Stimulated activated CD8-positive, alpha-beta memory T cell treated with anti-CD3 and anti-CD28 coated beads, Interleukin-7, amount 100 ng/mL, for 24 hours (primary cell): ENCODE measurements at places on chromosomes 4 and X.
A peak's percentile ranks its signal among the peaks of the same experiment; 100 is the strongest.

DNA sequence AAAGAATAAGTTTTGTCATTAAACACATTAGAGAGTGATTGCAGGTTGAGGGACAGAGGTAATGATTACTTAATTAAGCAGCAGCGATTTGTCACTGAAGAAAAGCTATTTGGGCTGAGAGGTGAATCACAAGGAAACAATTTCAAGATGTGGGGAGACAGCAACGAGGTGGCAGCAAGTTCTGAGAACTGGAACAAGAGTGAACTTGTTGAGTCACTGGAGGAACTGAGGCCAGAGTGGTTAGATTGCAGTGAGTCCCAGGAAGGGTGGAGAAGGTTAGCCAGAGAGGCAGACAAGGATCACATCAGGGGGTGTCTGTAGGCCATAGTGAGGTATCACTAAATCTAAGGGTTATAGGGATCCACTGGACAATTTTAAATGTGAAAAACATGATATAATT lies 57.9 kb upstream of the TMPRSS11A start:
- no peak for DNase-seq

- DNase-seq: no peak
Observed at GRCh38 chrX:23008431-23009099, 8.8 kb downstream of the DDX53 start.

DNA sequence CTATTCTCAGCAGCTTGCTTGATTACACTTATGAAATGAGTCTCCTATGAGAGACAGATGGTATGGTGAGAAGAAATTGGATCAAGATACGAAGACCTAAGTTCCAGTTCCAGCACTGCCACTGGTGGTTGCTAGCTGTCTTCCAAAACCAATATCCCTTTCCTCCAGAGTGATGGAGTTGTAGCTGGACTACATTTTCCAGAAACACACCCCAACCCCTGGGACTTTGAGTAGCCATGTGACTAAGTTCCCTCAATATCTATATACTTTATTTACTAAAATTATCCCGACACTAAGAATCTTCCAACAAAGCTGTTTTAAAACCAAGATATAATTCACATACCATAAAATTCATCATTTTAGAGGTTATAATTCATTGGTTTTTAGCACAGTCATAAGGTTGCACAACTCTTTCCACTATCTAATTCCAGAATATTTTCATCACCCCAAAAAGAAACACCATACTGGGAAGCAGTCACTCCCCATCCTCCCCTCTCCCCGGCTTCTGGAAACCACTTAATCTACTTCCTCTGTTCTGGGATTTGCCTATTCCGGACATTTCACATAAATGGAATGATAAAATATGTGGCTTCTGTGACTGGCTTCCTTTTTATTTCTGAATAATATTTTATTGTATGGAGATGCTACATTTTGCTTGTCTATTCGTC lies 118.0 kb downstream of the MANBA start:
- DNase-seq: no peak

- DNase-seq: no peak
Observed at GRCh38 chr4:101604976-101605375, 185.6 kb upstream of the BANK1 start.

GRCh38 chrX:675279-675954 lies 44.8 kb downstream of the SHOX start:
- DNase-seq: no peak

DNA sequence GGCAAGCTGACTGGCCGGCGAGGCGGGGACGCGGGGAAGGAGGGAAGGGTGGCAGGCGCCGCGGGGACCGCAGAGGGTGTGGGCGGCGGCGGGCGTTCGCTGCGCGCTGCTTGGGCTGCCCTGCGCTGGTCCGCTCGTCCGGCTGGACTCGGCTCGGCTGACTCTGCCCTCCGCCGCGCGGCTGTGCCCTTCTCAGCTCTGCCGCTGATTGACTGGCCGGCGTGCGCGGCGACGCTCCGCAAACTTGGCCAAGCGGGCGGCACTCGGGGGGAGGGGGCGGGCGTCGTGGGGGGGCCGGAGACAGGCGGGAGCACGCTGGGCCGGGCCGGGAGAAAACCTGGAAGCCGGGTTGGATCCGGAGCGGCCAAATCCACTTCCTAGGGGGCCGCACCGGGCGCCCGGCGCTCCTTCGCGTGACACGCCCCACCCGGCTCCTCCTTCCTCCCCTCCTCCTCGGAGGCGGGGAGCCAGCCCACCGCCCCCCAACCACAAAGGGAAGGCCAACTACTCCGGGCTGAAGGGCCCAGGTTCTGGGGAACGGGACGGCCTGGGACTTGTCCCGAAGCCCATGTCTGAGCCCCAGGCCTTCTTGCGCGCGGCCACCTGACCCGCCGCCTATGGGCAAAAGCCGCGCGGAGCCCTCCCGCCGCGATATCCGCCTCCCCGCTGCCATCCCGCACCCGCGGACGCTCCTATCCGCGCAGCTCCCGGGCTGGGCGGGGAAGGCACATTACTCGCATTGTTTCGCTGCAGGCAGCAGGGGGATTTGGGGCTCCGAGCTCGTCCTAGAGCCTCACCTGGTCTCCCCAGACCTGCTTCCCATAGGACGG lies at the start of gene GPC4:
TSS of gene GPC4 (minus strand) at position 214 of the 830 bp plus-strand sequence. CDS start 524 bp downstream, outside the sequence.
- no peak for DNase-seq

DNA sequence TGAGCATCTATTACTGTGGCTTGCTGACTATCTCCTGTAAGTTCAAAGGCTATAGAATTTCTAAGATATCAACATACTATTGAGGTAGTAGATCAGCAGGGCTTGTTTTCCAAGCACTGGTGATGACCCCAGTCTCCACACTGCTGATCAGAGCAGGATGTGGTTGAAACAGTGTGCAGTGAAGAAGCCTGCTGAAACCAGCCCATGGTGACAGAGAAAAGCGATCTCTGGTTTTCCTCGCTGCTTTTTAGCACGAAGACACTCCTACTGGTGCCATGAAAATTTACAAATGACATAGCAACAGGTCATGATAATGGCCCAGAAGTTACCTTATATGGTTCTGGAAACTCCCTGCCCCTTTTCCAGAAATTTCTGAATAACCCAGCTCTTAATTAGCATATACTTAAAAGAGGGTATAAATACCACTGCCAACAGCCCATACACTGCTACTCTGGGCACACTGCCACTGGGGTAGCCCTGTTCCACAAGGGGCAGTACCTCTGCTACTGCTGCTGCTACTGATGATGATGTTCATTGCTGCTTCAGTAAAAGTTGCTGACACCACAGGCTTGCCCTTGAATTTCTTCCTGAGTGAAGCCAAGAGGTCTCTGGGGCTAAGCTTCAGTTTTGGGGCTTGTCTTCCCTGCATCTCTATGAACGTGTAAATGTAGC lies 1689.5 kb upstream of the PCDH10 start:
- no peak for DNase-seq

DNA sequence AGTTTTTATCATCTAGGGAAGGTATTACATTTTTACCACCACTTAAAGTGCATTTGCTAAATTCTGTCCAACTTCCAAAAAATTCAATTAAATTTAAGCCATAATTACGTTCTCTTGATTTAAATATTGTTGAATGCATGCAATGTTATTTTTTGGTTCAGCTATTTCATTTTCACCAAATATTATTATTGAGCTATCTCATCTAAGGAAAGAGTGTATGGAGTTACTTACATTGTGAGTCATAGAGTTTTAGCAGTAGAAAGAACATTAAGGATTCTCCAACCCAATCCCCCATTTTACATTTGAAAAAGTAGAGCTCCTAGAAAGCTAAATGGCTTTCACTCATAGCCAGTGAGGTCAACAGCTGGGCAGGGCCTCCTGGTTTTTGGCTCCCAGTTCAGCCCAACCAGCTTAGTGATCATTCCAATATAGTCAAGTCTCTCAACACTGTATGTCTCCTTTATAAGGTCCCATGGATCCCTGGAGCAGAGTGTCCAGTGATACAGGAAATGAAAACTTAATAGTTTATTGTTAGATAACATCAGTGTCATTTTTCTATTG lies 60.5 kb downstream of the NDNF start:
- no peak for DNase-seq

DNA sequence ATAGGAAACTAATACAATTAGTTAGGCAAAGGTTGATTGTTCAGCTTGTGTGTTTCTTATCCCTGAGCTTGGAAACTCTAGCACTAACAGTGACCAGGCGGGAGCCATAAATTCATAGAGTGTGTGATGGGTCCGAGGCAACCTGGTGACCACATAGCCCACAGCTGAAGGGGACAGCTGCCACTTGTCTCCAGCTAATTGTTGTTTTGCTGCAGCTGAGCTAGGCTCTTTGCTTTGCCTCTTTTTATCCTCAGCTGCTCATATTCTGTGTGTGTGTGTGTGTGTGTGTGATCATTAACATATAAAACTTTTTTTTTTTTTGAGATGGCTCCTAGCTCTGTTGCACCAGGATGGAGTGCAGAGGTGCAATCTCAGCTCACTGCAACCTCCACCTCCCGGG lies 53.2 kb downstream of the DOCK11 start:
- no peak for DNase-seq

- DNase-seq: no peak
Observed at GRCh38 chr4:11259837-11260236, 168.9 kb downstream of the HS3ST1 start.

DNA sequence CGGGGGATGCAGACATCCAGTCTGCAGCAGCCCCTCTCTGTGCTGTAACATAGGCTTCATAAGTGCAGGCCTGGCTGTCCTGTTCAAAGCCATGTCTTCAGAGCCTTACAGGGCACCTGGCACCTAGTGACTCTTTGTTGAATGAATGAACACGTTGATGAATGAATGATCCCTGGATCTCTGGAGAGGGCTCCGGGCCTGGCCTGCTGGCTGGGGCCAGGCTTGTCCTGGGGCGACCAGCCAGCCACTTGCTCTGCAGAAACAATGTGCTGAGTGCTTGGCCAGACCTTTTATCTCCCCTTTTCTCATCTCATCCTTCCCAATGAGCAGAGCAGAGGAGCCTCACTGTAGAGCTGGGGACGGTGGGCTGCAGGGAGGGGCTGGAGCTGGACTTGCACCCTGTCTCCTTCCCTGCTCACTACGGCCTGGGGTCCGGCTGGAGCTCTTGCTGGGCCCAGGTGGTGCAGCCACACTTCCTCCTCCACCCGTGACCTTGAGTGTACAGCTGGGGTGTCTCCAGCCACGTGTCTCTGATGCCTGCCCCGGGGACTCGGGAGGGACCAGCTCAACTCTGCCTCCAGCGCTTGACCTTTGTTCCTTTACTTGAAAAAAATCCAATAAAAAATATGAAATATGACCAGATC lies 77.9 kb downstream of the PSAPL1 start:
- DNase-seq: no peak

DNA sequence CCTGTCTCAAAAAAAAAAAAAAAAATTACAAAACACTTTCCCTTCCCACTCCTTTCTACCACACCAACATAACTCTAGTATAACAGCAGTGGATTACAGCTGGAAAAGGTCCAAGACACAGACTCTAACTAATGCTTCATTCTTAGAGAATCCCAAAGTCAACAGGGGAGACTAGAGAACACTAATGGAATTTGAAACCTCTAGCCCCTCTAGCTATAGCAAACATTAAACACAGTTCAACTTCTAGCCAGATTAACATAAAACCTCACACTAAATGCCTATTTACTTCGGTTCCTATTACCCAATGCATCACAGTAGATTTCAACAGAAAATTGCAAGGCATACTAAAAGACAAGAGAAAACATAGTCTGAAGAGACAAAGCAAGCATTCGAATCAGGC lies 10.5 kb upstream of the DHX15 start:
- no peak for DNase-seq

GRCh38 chr4:102826890-102827673 lies at the start of gene UBE2D3:
UBE2D3 (minus strand) TSS chr4:102827551; CDS start chr4:102826508, 1,043 bp downstream.
- peak; percentile 89 for DNase-seq

GRCh38 chr4:33060674-33061542 lies 2340.7 kb downstream of the PCDH7 start:
- no peak for DNase-seq
